Breast epithelium (tissue), 4 donors: ENCODE measurements at places on chromosomes 13 and 19. TPM values are rescaled to one million over a fixed set of nuclear protein-coding genes. Genes with fewer than 3 reads are reported as not detected.

The ADGRE3 gene
- total RNA-seq: 0.44 TPM

The LGALS14 gene
- not detected for total RNA-seq

The PLPPR2 gene
- 7.7 TPM for total RNA-seq

The ZGLP1 gene
- total RNA-seq: 1.3 TPM

The PABPC3 gene
- 0.32 TPM for total RNA-seq

The ZNF229 gene
- total RNA-seq: 1.3 TPM

The SPACA7 gene
- total RNA-seq: not detected

The SMAD9 gene
- total RNA-seq: 5.9 TPM

The KLK3 gene
- total RNA-seq: 0.32 TPM

The OXGR1 gene
- total RNA-seq: 1.9 TPM

The COMP gene
- total RNA-seq: 4.9 TPM

The CRX gene
- not detected for total RNA-seq

The FCAR gene
- total RNA-seq: 1.3 TPM

The LRRC8E gene
- total RNA-seq: 6.6 TPM

The TNNT1 gene
- total RNA-seq: not detected

The BICRA gene
- 4.2 TPM for total RNA-seq

The YJEFN3 gene
- total RNA-seq: 2.0 TPM

The ZNF560 gene
- total RNA-seq: not detected

The MUC16 gene
- total RNA-seq: 16.2 TPM

The COL5A3 gene
- 32.2 TPM for total RNA-seq

The RAB3A gene
- 0.66 TPM for total RNA-seq

The CYP4F8 gene
- total RNA-seq: 2.6 TPM

The ZNF536 gene
- under 0.01 TPM for total RNA-seq

The MRPL54 gene
- total RNA-seq: 81.5 TPM

The TPM4 gene
- total RNA-seq: 652 TPM

The TMEM255B gene
- total RNA-seq: 11.8 TPM

The FAAP24 gene
- total RNA-seq: 2.3 TPM

The KLF16 gene
- total RNA-seq: 4.1 TPM

The CD33 gene
- 6.3 TPM for total RNA-seq

The ZNF587B gene
- total RNA-seq: 10.7 TPM

The NCAN gene
- total RNA-seq: not detected

The C19orf44 gene
- total RNA-seq: 6.4 TPM

The ATP1A3 gene
- not detected for total RNA-seq

The LRG1 gene
- total RNA-seq: 0.64 TPM

The NLRP11 gene
- not detected for total RNA-seq

The ZFR2 gene
- not detected for total RNA-seq

The ZNF682 gene
- 3.3 TPM for total RNA-seq

The SLITRK5 gene
- under 0.01 TPM for total RNA-seq

The TINCR gene
- 1.3 TPM for total RNA-seq

The EDNRB gene
- total RNA-seq: 116 TPM

The DDX39A gene
- 79.0 TPM for total RNA-seq

The C1QTNF9B gene
- not detected for total RNA-seq

The CEBPA gene
- 35.1 TPM for total RNA-seq

The KIR2DL3 gene
- not detected for total RNA-seq

The TTC9B gene
- not detected for total RNA-seq

The SHISA7 gene
- total RNA-seq: not detected
